ENCODE measurements at places on chromosomes 13 and 19. TPM values are rescaled to one million over a fixed set of nuclear protein-coding genes. Genes with fewer than 3 reads are reported as not detected.

DNA sequence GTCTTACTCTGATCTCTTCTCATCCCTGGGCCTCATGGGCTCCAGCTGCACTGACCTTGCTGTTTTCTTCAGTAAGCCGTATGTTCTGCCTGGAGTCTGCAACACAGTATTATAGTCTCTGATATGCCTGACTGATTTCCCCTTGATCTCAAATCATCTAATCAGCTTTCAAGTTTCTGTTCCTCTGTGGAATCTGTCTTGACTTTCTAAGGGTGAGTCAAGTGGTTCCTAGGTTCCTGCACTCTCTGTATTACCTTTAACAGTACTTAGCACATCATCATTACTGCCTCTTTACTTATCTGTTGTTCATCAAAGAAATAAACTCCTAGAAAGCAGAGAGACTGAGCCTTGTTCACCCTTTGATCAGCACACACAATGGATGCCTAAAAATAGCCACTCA is 350.7 kb downstream of the LMO7 start:
- H3K36me3 ChIP-seq: no peaks in the 10 kb centered on the region
- H3K4me3 ChIP-seq: no peak overlapping the region
- no peak overlapping the region for H3K27ac ChIP-seq
- H3K4me1 ChIP-seq: no peaks in the 10 kb centered on the region

GRCh38 chr13:21297447-21297846 is 121.0 kb downstream of the MRPL57 start:
- no peaks in the 10 kb centered on the region for H3K27me3 ChIP-seq
- no peaks in the 10 kb centered on the region for H3K36me3 ChIP-seq
- peaks cover 30% of the 10 kb centered on the region for H3K4me1 ChIP-seq
- no peak for DNase-seq
- peak overlapping the region; percentile 80 for H3K4me3 ChIP-seq

DNA sequence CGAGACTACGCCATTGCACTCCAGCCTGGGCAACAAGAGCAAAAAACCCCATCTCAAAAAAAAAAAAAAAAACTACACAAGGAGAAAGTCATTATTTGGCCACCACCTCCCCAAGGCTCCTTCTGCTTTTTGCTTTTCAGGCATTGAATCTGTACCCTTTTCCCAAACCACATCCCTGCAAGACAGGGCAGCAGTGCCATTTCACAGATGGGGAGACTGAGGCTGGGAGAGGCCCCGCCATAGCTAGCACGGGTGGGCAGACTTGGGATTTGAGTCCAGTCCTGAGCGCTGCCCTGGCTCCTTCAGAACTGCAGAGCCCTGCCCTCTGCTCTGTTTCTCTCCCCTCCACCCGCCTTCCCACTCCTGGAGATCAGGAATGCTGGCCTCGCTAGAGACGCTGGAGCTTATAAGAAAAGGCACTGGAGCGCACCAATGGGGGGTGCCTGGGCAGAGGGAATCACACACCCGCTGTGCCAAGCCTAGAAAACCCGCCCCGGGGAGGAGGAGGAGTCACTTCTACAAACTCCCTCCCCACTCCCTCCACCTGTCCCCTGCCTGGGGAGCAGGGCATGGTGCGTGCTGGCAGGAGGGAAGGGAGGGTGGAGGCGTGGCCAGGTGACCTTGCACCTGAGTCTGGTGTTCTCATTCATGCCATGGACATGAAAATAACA is 17.6 kb downstream of the TJP3 start:
- no peaks in the 10 kb centered on the region for H3K4me1 ChIP-seq
- H3K4me3 ChIP-seq: no peak overlapping the region
- DNase-seq: no peak
- H3K36me3 ChIP-seq: no peaks in the 10 kb centered on the region

GRCh38 chr19:13712767-13713201 is 51.5 kb upstream of the MRI1 start:
- H3K36me3 ChIP-seq: no peaks in the 10 kb centered on the region
- no peak overlapping the region for H3K27ac ChIP-seq
- H3K4me3 ChIP-seq: no peak overlapping the region
- DNase-seq: no peak
- H3K27me3 ChIP-seq: no peaks in the 10 kb centered on the region

ZNF223 gene
- total RNA-seq: 7.3 TPM

DNA sequence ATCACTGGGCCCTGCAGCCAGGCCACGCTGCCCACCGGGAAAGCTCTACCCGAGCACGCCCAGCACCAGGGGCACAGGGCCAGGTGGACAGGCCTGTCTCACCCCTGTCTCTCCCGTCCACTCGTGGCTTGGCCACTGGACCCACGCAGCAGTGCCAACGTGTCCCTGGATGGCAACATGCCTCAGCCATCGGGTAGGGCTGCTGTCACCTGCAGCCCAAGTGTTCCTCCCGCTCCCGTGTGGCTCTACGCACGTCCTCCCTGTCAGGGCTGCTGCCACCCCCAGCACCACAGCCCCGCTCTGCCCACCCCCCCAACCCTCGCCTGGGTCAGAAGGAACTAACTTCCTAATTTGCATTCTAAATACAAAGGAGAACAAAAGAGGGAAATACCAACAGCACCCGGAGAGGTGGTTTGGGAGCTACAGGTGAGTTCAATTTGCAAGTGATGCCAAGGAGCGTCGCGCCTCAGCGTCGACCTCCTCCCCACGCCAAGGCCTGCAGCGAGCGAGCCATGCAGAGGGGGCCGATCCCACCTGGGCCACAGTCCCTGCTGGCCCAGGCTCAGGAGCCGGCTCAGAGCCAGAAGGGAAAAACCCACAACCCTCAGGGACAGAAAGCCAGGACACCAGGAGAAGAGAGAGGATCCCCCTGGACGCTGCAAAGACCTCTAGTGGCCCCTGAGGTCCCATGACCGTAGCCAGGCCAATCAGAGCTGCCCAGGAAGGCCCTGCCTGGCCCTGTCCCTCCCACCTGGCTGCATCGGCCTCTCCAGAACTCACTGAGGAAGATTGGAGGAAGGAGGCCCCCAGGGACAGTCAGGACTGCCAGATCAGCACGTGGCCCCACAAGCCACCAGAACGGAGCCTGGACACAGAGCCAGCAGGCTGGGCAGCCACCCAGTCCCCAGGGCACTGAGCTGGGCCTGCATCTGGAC is 128.4 kb upstream of the SPACA7 start:
- no peaks in the 10 kb centered on the region for H3K4me1 ChIP-seq
- H3K27ac ChIP-seq: no peak overlapping the region
- H3K4me3 ChIP-seq: no peak overlapping the region
- H3K27me3 ChIP-seq: no peaks in the 10 kb centered on the region
- DNase-seq: no peak

TTYH1 gene
- 38.3 TPM for total RNA-seq

GRCh38 chr13:112150352-112150751 is 83.4 kb downstream of the SOX1 start:
- no peaks in the 10 kb centered on the region for H3K27me3 ChIP-seq
- no peaks in the 10 kb centered on the region for H3K36me3 ChIP-seq
- no peak overlapping the region for H3K4me3 ChIP-seq
- no peak for DNase-seq

DNA sequence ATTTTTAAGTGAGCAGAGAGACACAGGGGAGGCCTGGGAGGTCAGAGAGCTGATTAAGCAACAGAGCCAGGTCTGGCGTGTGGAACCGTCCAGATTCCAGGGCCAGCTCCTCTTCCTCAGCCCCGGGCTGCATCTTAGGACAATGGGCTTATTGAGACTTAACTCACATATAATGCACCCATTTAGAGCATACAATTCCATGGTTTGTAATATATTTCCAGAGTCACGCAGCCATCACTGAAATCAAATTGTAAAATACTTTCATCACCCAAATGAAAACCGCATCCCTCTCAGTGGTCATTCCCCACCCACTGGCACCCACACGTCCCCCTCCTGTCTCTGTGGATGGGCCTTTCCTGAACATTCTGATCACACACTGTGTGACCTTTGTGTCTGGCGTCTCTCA is 2.1 kb upstream of the HMG20B start:
- peak overlapping the region; percentile 72 for H3K27ac ChIP-seq
- peaks cover 20% of the 10 kb centered on the region for H3K4me1 ChIP-seq
- H3K27me3 ChIP-seq: no peaks in the 10 kb centered on the region
- DNase-seq: no peak

DNA sequence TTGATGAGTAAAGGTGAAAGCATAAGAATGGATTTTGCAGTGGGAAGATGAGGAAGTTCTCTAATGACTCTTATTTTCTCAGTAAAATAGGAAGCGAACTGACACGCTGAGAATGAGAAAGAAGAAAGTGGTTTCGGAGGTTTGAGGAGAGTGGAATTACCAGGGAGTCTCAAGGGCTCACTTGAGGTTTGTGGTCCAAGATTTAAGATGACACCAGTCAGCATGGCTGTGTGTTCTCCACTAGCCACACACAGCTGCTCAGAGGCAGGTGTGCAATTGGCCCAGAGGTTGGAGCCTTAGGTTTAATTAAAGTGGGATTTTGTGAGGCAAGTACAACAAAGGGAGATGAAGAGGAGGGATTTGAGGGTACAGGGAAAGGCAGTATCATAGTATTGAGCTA is 99.6 kb upstream of the NBEA start:
- DNase-seq: no peak
- H3K36me3 ChIP-seq: no peaks in the 10 kb centered on the region
- no peaks in the 10 kb centered on the region for H3K27me3 ChIP-seq
- no peak overlapping the region for H3K4me3 ChIP-seq
- H3K27ac ChIP-seq: no peak overlapping the region
- H3K4me1 ChIP-seq: no peaks in the 10 kb centered on the region
